SJSA1 (cell line): ENCODE measurements at places on chromosomes 2 and 18. TPM values are rescaled to one million over a fixed set of nuclear protein-coding genes. Genes with fewer than 3 reads are reported as not detected.
A peak's percentile ranks its signal among the peaks of the same experiment; 100 is the strongest.

SUCLG1 gene
- 118 and 139 TPM in 2 replicates for total RNA-seq

SLC9A2 gene
- total RNA-seq: 0.03 TPM in 1 of 2 replicates, not detected in the other

MBD2 gene
- 38.4 and 41.5 TPM in 2 replicates for total RNA-seq

CNOT11 gene
- 44.2 and 59.8 TPM in 2 replicates for total RNA-seq

NT5C1B gene
- not detected in 2 replicates for total RNA-seq

DNA sequence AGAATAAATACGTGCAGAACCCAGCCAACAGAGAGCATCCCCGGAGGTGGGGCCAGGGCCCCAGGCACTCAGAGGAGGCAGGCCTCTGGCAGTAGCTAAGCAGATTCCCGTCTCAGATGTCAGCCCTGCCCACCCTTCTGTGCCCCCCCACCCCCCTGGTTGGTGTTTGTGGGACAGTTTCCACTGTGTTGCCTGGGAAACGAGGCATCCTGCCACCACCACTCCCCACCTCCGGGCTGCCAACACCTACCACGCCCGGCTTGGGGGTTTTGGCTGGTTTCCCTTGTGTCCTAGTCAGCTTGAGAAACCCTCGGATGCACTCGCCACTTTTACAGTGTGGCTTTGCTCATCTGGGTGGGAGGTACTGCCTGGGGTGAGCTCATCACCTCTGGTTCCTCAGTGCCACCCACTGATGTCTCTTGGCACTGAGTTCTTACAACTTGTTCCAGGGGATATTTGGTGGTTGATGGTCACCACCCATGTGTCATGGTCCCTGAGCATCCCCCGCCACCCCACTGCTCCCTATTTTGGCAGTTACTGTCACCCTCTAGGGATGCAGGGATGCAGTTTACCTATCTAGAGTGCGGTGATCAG, 72.4 kb upstream of the YWHAQ start:
- peak; percentile 75 for DNase-seq
- H3K36me3 ChIP-seq: no peaks in the 10 kb centered on the region
- H3K27ac ChIP-seq: peak overlapping the region; percentile 9
- no peaks in the 10 kb centered on the region for H3K27me3 ChIP-seq
- peaks cover 31% of the 10 kb centered on the region for H3K4me1 ChIP-seq

DNA sequence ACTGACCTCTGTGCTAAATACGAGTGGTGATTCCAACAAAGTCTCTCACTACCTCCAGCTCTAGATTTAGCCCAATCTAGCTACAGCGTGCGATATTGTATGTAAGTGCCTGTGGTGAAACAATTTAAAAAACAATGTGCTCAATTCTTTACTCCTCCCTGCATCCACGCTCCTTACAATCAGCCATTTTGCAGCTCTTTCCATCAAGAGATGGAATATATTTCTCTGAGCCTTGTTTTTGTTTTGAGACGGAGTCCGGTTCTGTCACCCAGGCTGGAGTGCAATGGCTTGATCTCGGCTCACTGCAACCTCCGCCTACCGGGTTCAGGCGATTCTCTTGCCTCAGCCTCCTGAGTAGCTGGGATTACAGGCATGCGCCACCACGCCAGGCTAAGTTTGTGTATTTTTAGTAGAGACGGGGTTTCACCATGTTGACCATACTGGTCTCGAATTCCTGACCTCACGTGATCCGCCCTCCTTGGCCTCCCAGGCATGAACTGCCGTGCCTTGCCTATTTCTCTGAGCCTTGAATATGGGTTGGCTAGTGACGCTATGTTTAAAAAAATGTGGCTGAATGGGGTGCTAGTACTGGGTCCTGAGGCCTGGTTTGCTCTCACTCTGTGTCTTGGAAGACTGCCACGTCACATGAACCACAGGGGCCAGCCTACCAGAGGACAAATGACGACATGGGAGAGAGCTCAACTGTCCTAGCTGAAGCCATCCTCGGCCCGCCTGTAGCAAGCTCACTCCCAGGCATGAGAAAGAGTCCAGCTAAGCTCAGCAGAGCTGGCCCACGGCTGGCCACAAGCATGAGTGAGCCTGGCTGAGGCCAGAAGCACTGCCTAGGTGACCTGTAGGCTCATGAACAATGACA, 14.8 kb downstream of the WDFY1 start:
- DNase-seq: no peak
- H3K36me3 ChIP-seq: peaks cover 33% of the 10 kb centered on the region
- H3K27me3 ChIP-seq: no peaks in the 10 kb centered on the region
- no peak overlapping the region; the same call in 1 of the 2 replicates for H3K27ac ChIP-seq
- H3K4me1 ChIP-seq: peaks cover 40% of the 10 kb centered on the region

- no peaks in the 10 kb centered on the region for H3K36me3 ChIP-seq
- H3K27me3 ChIP-seq: no peaks in the 10 kb centered on the region
- DNase-seq: no peak
Measured at GRCh38 chr2:20584045-20584398, 66.9 kb downstream of the HS1BP3 start.

GRCh38 chr18:12154361-12154760, 60.7 kb downstream of the ANKRD62 start:
- no peaks in the 10 kb centered on the region for H3K4me1 ChIP-seq
- H3K27ac ChIP-seq: no peak overlapping the region
- no peaks in the 10 kb centered on the region for H3K36me3 ChIP-seq
- DNase-seq: no peak

DNA sequence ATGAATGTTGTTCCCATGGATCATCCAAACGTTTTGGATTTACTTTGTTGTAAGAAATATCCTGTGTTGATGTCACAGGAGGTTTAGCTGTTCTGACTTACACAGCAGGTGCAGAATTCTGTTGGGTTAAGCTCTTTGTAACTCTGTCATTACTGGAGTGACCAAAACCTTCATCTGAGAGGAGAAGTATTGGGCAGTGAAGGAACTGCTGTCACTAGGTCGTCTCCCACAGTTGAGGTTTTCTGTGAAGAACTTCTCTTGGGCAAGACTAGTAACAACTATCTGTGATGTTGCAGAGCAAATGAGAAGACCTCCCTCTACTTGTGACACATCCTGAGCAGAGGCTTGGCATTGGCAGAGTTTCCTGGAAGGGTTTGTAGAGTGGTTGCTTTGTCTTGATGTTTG, 2.9 kb downstream of the SPTBN1 start:
- H3K27me3 ChIP-seq: no peaks in the 10 kb centered on the region
- no peak overlapping the region for H3K27ac ChIP-seq
- DNase-seq: no peak

GRCh38 chr18:2823202-2823601, 23.6 kb upstream of the EMILIN2 start:
- H3K36me3 ChIP-seq: no peaks in the 10 kb centered on the region
- H3K4me3 ChIP-seq: no peak overlapping the region
- no peaks in the 10 kb centered on the region for H3K27me3 ChIP-seq
- H3K4me1 ChIP-seq: no peaks in the 10 kb centered on the region
- H3K27ac ChIP-seq: no peak overlapping the region
- no peak for DNase-seq

DNA sequence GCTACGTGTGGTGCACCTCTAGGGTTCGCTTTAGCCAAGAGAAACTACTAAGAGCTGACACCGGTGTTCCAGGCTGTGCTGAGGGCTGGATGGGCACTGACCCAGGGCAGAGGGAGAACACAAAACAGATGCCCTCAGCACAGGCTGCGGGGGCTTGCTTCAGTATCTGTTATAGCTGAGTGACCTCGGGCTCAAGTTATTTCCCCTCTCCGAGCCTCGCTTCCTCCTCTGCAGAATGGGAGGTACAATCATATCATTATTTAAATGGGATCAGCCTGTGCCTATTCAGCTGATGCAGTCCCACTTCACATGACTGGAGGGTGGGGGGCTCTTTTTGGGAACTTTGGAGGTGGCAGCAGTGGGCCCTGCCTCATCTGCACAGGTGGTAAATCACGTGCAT, 156.1 kb upstream of the APCDD1 start:
- no peaks in the 10 kb centered on the region for H3K4me1 ChIP-seq
- no peak overlapping the region for H3K4me3 ChIP-seq
- no peaks in the 10 kb centered on the region for H3K36me3 ChIP-seq
- no peak for DNase-seq

DNA sequence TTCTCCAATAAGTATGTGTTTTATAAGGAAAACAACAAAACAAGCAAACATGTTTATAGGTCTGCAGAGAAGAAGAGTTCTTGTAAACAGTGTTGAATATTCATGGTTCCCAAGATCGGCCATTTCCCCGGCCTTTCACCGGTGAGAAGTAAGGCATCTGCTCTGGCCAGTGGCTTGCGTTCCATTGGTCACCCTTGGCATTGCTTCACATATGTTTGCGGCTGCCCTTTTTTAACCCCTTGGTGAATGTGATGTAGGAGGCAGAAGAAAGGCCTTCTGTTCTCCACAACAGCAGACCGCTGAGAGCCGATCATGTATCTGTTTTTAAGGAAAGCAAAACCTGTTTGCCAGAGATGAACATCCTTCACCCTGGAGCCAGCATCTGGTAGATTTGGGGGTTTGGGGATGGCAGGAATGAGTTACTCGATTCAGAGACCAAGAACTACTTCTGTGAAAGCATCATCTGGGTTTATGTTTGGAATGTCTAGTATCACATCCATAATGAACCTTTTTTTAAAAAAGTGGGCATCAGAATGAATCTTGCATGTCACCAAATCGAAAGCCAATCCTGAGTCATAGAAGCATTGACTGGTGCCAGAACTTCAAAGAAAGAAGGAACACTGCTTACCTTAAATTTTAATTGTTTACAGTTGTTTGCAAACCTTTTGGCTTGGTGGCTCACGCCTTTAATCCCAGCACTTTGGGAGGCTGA, 112.3 kb downstream of the AGAP1 start:
- no peaks in the 10 kb centered on the region for H3K36me3 ChIP-seq
- DNase-seq: no peak
- no peaks in the 10 kb centered on the region for H3K27me3 ChIP-seq
- peak overlapping the region; percentile 35 for H3K27ac ChIP-seq
- peaks cover 18% of the 10 kb centered on the region for H3K4me1 ChIP-seq
- H3K4me3 ChIP-seq: no peak overlapping the region

- H3K27me3 ChIP-seq: no peaks in the 10 kb centered on the region
- H3K36me3 ChIP-seq: no peaks in the 10 kb centered on the region
- no peak for DNase-seq
- peak overlapping the region; percentile 38; the same call in 1 of the 2 replicates for H3K27ac ChIP-seq
- H3K4me1 ChIP-seq: peaks cover 12% of the 10 kb centered on the region
- H3K4me3 ChIP-seq: no peak overlapping the region
Measured at GRCh38 chr2:128520340-128520739, 201.7 kb upstream of the HS6ST1 start.
